Cardiac septum (tissue), 1 donor: ENCODE measurements at places on chromosomes 2 and 18. TPM values are rescaled to one million over a fixed set of nuclear protein-coding genes. Genes with fewer than 3 reads are reported as not detected.

DNA sequence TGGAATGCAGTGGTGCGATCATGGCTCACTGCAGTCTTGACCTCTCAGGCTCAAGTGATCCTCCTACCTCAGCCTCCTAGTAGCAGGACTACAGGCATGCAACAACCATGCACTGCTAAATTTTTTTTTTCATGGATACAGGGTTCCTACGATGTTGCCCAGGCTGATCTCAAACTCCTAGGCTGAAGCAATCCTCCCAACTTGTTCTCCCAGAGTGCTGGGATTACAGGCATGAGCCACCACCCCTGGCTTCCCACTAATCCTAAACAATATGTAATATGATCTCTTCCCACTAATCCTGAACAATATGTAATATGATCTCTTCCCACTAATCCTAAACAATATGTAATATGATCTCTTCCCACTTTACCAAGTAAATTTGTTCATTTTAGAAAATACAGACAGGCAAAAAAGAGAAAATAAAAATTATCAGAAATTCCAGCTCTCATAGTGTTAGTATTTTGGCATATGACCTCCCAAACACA lies 33.7 kb upstream of the C18orf32 start:
- no peak for DNase-seq

DNA sequence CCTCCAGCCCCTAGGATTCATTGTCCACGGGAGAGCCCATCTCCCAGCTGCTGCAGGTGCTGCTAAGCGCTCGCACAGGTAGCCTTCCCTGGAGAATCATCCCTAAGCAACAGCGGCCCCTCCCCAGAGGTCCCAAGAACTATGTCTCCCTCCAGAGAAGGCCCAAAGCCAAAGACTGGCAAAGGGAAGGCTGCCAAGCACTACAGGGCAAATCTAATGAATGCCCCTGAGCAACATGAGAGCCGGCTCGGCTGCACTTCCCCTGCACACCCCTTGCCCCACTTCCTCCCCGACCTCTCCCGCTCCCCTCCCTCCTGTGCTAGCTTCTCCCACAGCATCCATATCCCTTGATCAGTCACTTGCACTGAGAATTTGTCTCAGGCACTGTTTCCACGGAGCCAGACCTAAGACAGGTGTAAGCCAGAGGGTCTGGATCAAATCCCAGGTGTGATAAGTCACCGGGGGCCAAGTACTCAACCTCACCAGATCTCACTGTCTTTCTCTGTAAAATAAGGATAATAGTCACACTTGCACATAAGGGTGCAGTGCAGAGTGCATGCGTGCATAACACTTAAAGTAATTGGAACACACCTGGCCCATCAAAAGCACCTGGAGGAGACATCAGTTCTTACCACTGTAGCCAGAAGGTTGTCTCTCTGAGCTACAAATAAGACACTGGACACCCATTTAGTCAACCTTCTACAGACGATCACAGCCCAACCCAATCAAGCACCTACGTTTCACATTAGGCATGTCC lies 20.1 kb upstream of the COL6A3 start:
- DNase-seq, result no peak

- no peak for DNase-seq
Measured at GRCh38 chr2:160269365-160269764, 69.3 kb upstream of the ITGB6 start.

DNA sequence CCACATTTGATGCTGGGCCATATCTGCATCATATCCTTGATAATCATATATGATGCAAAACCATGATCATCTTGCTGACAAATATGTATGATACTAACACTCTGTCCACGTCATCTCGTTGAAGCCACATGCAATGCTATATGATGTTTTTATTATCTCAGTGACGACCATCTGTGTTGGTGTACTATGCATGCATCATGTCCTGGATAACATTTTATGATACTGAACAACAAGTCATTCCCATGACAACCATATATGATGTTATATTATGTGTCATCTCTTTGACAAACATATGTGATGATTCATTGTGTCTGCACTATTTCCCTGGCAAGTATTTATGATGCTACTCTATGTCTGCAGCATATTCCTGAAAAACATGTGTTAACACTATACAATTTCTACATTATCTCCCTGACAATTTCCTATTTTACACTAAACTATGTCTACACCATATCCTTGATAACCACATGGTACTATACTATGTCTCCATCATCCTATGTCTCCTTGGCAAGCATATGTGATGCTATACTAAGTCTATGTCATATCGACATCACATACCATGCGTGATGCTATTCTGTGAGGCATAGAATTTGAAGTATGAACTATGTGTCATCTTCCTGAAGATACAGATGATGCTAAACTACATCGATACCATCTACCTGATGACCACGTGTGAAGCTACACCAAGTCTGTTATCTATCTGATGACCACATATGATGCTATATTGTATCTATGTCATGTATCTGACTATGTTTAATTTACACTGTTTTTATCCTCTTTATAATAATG lies 37.0 kb downstream of the DAW1 start:
- no peak for DNase-seq

RGPD4 gene
- 0.19 TPM for total RNA-seq
